Hypothalamus (tissue), 51 donors: ENCODE measurements at places on chromosomes 2 and 18.

- DNase-seq = no peak
These were observed 330.2 kb downstream of the DSC3 start for GRCh38 chr18:30712383-30712782.

DNA sequence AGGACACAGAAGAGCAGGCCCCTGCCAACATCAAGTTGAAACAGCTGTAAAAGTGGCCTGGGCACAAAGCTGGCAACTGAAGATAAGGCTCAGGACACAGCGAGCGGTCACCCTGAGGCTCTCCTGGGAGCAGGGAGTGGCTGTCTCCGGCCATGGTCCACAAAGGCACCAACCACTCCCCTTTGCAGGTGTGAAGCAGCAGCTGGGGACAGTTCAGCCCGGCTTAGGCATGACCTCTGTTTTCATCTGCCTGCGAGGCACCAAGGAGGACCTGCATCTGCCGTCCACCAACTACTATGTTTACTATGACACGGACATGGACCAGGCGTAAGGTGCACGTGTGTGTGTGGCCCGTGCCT, 12.9 kb downstream of the TGOLN2 start:
- no peak for DNase-seq

DNA sequence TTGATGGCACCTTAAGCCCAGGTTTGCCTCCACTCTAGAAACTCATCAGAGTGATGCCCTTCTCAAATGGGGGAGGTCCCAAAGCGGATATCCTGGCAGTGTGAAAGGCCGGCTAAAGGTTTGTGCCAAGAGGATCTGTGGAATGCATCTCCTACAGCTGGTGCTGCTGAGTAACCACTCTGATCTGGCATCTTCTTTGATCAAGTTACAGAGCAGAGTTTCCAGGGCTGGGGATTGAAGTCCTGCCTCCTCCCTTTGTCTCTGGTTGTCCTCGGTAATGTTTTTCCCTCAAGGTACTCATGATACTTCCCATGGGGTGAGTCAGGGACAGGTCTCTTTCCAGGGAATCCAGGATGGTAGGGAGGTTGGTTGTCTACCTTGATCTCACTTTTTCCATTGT, 24.6 kb downstream of the PRKRA start:
- DNase-seq = no peak

- DNase-seq = no peak
These were observed 1.4 kb downstream of the UGT1A5 start for GRCh38 chr2:233714121-233714520.

DNA sequence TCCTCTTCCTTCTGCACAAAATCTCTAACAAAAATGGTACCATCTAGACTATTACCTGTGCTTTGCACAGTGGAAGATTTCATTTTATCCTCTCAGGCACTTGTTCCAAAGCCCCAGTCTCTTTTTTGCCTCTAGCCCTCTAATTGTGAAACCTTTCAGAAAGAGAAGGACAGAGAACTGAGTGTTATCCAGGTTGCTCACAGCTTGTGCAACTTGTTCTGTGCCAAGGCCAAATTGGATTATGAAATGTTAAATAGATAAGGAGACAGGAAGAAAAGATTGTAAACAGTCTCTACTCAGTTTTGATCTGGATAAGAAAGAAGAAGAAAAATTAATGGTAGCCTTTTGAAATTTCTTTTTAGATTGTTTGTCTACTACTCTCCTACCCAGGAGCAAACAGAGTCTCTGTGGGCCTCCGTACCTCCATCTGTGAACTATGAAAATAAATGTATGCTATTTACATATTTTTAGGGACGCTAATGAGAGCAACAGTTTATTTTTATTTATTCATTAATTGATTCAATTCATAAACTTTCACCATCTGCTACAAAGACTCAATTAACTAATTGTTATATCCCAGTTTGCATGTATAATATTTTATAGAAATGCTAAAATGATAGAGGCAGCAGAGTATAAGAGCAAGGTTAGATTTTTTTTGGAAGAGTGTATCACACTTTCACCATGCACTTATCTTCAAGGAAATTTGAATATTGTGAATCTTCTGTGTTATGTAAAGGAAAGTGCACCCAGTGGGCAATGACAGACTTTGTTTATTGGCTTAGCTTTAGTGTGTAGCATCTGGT, 339.0 kb upstream of the ETAA1 start:
- no peak for DNase-seq
